Epithelial cell of esophagus (primary cell): ENCODE measurements at places on chromosomes 1 and 21.

- DNase-seq, result no peak
These were observed 8.8 kb upstream of the ID3 start for GRCh38 chr1:23567996-23568607.

GRCh38 chr1:207669528-207670009 lies 24.6 kb downstream of the CR1L start:
- DNase-seq, result no peak

- no peak for DNase-seq
These were observed 179.2 kb downstream of the NFIA start for GRCh38 chr1:61261595-61261994.

DNA sequence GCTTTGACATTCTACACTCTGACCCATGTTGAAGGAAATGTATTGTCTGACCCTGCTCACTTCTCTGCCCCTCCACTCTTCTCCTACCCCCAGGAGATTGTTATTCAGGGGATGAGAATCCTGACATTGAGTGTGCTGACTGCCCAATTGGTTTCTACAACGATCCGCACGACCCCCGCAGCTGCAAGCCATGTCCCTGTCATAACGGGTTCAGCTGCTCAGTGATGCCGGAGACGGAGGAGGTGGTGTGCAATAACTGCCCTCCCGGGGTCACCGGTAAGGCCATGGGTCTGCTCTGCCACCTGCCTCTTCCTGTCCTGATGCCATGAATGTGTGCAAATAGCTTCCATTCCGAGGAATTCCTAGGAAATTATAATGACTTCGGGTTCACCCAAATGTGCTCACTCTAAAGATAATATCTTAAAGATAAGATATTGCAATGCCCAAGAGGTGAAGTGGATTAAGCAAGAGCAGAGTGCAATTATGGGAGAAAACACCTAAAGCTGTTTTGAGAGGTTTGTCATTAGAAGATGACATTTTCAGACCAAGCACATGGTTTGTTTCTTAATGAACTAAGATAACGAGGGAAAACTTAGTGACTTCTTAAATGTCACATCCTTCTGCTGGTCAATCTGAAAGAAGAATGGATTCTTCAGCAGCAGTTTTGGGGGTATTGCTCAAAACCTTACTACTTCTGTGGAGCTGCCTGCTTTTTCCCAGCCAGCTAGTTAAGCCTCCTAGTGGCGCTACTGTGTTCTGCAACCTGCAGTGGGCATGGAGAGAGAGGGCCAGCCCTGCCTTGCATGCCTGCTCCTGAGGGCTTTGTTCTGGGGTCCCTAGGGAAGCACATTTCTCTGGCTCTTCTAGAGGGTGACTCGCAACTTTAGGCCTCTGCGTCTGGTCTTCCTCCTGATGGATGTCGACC lies 41.6 kb downstream of the LAMC2 start:
- no peak for DNase-seq

- DNase-seq, result no peak
These were observed 415.6 kb downstream of the SMYD3 start for GRCh38 chr1:246091477-246091876.

GRCh38 chr1:25676488-25676887 lies 59.9 kb downstream of the MAN1C1 start:
- DNase-seq, result peak; percentile 22

DNA sequence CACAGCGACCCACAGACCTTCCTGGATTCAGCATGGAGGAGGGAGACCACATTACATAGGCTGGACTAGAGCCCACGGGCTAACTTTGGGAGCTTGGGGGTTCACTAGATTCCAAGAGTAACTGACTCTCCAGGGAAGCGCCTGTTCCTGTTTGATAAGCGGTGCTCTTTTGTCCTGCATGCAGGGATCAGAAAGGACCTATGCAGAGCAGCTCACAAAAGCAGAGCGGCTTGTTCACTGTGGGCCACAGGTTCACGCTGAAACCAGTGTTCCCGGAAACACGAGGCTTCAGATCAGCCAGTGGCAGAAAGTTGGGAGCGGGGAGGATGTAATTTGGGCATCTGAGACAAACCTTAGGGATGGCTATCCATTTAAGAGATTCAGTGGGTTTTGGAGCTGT lies 403.9 kb downstream of the PCP4 start:
- no peak for DNase-seq

DNA sequence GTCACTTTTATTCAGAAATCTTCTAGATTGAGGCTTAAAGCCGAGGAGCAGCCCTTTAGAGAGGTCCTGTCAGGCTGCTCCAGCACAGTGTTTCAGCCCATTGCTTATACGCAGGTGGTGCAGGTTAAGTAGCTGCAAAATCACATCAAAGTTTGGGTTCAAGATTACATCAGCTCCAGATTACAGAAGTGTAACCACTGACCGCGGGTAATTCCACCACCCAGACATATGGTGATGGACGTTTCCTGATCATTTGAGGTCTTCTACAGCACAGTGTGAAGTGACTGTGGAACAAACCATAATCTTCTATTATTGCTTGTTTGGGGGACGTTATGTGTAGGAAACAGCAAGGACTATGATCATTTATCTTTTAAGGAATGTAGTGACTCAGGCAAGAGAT lies 11.8 kb downstream of the C1orf115 start:
- DNase-seq, result no peak

DNA sequence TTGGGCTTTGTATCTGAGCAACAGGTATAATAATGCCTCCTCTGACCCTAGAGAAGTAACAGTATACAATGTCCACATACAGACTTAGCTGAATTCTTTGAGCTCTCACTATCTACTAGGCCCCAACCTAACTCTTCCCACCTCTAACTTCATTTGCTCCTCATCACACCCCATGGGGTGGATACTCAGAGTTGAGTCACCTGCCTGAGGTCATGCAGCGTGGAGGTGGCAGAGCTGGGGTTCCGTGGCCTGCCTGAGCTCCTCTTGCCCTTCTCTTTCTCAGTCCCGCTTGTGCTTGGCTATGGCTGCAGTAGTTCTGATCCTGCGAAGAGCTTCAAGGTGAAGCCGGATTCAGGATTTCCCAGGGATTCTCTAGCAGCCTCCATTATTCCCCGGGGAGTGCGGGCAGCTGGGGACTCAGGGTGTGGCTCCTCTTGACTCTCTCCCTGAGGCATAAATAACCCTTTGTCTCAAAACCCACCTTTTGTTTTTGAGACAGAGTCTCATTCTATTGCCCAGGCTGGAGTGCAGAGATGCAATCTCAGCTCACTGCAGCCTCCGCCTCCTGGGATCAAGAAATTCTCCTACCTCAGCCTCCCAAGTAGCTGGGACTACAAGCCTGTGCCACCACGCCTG lies 29.9 kb upstream of the ACTL8 start:
- no peak for DNase-seq

DNA sequence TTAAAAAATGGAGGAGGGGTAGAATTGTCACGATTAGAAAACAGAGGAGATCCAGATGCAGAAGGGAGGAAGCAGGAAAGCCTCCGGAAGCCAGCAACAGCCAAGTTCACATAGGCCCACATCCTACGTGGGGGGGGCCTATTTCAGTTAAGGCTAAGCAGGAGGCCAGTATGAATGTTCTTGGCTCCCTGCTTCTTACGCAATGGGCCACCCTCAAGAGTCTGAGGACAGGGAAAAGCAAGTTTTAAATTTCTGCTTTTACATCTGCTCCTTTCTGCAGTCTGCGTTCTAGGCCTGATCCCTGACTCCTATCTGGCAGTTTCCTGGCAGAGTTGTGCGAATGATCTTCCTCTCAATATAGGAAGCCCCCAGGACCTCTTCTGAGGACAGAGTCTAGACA lies 30.6 kb downstream of the RABIF start:
- DNase-seq, result no peak

GRCh38 chr1:220811695-220812094 lies 25.0 kb downstream of the MTARC1 start:
- peak; percentile 71 for DNase-seq

DNA sequence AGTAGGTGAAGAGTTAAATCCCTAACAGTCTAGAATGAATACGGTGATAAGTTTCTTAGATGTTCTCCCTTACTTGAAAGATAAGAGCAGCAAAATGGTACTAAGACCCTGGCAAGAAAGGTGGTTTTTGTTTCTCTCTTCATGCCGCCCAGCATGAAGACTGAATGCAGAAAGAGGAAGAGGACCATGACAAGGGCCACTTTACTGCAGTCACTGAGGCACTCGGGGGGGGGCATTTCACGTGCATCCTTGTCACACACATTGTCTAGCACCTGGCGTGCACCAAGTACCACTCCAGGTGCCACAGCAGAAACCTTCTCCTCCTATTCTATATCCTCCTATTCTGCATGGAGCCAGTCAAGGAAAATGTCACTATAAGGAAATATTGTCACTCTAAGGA lies 222.0 kb downstream of the TOMM20 start:
- no peak for DNase-seq
